ENCODE measurements at places on chromosomes 16 and 17. TPM values are rescaled to one million over a fixed set of nuclear protein-coding genes. Genes with fewer than 3 reads are reported as not detected.

- no peak for DNase-seq
These were observed 746 bp upstream of the POLG2 start for GRCh38 chr17:64497565-64498035.

- peak; percentile 91 for DNase-seq
These were observed 81.2 kb downstream of the KCNJ12 start for GRCh38 chr17:21457051-21458026.

GRCh38 chr16:28304214-28304613 is 11.9 kb downstream of the SBK1 start:
- DNase-seq: peak; percentile 41

DNA sequence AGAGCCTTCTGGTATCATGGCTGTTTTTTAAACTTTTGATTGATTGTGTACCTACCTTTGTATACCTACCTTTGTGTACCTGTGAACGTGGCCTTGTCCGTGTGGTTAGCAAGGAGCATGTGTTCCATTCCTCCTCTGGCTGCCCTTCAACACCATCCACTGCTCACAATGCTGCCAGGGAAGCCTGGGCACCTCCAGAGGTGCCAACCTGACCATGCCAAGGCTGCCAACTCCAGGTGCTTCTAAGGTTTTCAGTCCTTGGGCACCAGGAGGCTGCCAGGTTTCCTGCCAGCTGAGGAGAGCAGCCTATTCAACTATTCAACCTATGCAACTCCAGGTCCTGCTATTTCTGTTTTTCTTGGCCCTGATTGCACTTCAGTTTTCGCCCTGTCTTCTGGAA is 17.6 kb upstream of the ARL4D start:
- DNase-seq: no peak

DNA sequence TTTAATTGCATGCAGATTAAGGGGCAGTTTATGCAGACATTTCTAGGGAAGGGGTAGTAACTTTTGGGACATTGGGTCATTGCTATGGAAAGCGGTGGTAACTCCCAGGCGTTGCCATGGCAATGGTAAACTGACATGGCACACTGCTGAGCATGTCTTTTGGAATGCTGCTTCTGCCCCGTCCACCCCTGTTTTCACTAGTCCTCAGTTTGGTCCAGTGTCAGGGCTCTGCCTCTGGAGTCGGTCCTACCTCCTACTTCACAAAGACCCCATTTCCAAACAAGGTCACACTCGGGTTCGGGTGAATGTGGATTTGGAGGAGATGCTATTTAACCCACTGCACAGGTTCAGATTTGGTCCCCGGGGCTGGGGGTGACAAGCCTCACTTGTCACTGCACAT is 2.9 kb downstream of the IL34 start:
- DNase-seq: no peak

GRCh38 chr16:1043881-1044451 is 28.6 kb upstream of the SSTR5 start:
- DNase-seq: no peak

- no peak for DNase-seq
These were observed 16.3 kb downstream of the RANBP10 start for GRCh38 chr16:67790071-67790470.

DNA sequence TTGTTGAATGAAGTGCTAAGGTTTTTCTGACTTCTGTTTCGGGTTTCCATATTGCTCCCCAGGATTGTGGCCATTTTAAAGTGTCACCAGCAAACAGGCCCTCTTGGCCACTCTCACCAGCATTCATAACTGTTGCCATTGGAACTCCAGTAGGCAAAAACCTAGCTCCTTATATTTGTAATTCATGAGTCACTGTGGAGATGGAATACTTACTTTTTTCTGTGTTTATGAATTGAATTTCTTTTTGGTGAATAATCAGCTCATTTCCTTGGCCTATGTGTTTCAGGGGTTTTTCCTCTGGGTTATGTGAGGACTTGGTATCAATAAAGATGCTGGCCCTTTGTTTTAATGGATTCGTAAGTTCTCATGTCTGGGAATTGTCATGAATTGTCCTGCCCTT is 255.1 kb downstream of the SNX29 start:
- no peak for DNase-seq

- no peak for DNase-seq
These were observed 9.9 kb upstream of the ADGRG1 start for GRCh38 chr16:57618296-57619132.

GRCh38 chr16:15427648-15428239 is 6.6 kb upstream of the BMERB1 start:
- DNase-seq: peak; percentile 72

GRCh38 chr16:57894390-57895080 is 76.4 kb downstream of the CNGB1 start:
- DNase-seq: no peak

DNA sequence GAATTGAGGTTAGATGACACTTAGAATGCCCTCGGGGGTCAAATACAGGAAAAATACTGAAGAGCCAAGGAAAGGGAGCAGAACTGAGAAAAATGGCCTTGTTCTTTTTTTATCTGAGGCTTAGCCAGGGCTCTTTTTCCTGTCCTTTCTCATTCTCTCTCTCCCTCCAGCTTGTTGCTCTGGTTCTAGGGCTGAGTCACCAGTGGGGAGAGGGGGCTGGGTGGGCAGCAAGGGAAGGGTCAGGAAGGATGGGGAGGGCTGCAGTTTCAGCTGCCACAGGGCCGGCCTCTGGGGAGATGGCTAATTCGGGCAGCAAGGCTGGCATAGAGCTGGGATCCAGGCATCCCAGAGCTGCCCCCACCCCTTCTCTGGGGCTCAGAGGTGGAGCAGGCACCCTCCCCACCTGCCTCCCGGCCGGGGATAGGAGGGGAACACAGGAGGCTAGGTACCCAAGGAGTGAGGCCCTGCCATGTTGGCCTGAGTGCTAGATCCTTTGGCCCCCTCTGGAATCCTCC is 3.9 kb downstream of the ITGA3 start:
- DNase-seq: no peak

GRCh38 chr17:34146440-34147043 is 108.5 kb upstream of the CCL2 start:
- peak; percentile 48 for DNase-seq

DNA sequence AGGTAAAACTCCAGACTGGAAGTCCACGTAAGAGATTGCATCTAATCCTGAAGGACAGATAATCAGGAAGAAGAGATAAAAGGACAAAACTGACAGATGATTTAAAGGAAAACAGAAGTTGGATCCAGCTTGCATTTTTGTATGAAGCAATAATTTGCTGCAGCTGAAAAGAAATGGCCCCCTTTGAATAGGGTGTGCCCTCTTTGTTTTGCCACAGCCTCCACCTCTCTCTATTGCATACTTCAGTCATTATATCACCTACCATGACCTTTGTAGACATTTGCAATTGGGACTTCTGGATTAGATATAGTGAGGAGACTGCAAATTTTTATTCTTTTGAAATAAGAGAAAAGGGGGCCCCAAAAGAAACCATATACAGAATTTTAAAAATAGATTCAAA is 8.1 kb downstream of the NOG start:
- DNase-seq: no peak

- peak; percentile 63 for DNase-seq
These were observed 17.5 kb downstream of the EMC8 start for GRCh38 chr16:85781695-85782370.

DNA sequence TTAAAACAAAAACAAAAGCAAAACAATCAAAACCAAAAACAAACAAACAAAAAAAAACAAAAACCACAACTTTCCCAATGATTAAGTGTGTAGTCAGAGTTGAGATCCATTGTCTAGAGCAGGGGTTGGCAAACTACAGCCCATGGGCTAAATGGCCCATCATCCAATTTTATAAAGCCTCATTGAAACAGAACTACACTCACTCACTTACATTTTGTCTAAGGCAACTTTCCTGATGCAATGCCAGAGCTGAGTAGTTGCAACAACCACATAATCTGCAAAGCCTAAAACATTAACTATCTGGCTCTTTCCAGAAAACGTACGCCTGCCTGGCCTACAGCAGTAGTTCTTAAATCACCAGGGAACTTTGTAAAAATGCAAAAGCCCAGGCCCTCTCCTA is 124.1 kb downstream of the SOX9 start:
- DNase-seq: no peak

GRCh38 chr17:82175951-82176350 is 36.7 kb downstream of the CCDC57 start:
- no peak for DNase-seq

- no peak for DNase-seq
These were observed 32.5 kb upstream of the LGALS9 start for GRCh38 chr17:27598337-27599050.

DNA sequence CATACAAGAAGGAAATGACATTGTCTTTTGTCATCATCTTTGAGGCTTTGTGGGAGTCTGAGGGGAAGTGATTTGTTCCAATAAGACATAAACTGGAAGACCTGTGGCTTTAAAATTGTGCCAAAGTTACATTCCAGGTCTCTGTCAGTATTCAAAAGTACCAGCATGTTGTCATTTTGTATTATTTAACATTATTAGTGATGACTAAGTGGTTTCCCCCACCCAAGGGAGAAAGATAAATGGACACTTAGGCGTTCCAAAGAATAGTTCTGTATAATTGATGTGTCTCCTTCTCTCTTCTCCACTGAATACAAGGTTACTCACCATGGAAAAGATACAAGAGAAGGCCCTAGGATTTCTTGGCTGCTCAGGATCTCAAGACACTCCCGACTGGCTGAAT is 3.8 kb downstream of the CFAP97D1 start:
- no peak for DNase-seq

- no peak for DNase-seq
These were observed 75.8 kb upstream of the MED13 start for GRCh38 chr17:62140836-62141235.

DNA sequence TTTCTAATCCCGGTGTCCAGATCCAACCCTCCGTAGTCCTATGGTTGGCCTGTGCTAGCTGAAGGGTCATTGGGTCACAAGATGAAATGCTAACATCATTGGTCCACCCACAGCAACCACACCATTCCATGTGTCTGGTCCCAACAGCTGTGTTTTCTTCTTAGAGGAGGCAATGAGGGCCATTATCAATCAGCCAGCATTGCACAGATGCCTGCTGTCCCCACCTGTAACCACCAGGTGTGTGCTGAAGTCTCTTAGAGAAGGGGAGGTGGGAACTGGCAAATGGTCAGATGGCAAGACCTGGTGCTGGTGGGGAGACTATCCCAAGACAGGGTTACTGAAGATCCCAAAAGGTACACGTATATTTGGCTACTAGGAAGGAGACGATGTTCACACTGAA is 37.4 kb downstream of the HIC1 start:
- no peak for DNase-seq

The VAT1L gene
- 13.1 TPM for total RNA-seq

The C1QL1 gene
- total RNA-seq: 0.74 TPM

The CDH5 gene
- 47.1 TPM for total RNA-seq

The TNK1 gene
- total RNA-seq: 1.8 TPM

Measured in left ventricle myocardium inferior (tissue), 1 donor.